ENCODE measurements at places on chromosomes 1 and 21.

DNA sequence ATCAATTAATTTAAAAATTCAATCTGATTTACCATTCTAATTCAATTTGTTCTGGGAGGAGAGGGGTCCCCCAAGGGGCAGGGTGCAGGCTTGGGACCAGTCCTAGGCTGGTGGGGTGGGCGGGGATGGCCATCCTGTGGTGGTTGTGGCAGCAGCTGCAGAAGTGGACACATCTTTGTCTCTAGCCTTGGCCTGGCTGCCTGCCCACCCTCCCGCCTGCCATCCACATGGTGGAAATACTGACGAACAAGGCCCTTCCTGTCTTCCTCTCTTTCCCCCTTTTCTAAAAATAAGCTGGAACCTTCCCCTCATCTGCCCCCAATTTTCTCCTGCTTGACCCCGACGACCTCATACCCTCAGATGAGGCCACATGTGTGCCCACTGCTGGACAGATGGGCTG lies 130.9 kb downstream of the FOXD2 start:
- DNase-seq = no peak

DNA sequence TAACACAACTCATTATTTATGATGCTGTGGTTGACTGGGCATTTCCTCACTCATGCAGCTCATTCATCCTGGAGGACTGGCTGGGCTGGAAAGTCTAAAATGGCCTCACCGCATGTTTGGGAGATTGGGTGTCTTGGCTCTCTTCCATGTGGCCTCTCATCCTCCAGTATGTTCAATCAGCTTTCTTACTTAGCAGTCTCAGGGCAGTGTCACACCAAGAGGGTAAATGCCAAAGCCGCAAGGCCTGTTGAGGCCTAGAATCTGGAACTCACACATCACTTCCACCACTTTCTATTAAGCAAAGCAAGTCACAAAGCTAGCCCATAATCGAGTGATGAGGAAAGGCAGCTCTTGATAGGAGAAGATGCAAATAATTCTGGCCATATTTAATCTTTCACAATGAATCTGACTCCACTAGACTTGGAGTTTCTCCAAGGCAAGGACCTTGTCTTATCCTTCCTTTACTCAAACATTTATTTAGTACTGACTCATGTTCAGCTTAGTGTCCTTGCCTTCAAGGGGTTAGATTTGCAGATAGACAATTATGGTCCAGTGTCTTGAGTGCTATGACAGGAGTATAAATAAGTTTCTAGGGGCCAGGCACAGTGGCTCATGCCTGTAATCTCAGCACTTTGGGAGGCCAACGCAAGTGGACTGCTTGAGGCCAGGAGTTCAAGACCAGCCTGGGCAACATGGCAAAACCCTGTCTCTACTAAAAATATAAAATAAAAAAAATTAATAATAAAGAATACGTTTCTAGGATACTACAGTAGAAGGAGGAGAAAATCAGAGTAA lies 45.1 kb downstream of the TMEM53 start:
- peak; percentile 89 for DNase-seq

DNA sequence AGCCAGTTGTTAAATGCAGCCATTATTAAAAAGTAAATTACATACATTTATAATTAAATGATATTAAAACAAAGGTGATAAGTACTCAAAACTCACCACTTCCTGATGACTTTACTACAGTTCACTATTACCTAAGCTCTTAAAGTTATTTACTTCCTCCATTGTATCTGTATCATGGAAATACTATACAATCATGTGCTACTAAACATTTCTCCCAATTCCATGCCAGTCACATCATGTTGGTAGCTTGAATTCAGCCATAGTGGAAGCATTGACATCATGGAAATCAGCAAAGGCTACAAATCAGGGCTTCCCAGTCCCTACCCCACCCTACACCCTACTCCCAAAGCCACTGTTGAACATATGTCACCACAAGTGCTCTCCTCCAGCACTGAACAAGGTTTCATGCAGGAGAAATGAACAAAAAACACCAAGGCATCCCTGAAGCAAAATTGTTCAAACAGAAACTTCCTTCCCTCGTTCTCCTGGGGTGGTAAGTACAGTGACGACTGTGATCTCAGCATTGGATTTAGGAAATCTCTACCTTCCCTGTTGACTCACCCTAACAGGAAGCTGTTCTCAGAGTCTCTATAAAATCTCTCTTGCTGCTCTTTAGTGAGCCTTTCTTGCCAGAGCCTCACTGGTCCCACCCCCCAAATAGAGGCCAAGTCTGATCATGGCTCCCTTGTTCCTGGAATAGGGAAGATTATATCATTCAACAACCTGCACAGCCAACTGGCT lies 12.7 kb downstream of the VSIG8 start:
- DNase-seq = no peak

DNA sequence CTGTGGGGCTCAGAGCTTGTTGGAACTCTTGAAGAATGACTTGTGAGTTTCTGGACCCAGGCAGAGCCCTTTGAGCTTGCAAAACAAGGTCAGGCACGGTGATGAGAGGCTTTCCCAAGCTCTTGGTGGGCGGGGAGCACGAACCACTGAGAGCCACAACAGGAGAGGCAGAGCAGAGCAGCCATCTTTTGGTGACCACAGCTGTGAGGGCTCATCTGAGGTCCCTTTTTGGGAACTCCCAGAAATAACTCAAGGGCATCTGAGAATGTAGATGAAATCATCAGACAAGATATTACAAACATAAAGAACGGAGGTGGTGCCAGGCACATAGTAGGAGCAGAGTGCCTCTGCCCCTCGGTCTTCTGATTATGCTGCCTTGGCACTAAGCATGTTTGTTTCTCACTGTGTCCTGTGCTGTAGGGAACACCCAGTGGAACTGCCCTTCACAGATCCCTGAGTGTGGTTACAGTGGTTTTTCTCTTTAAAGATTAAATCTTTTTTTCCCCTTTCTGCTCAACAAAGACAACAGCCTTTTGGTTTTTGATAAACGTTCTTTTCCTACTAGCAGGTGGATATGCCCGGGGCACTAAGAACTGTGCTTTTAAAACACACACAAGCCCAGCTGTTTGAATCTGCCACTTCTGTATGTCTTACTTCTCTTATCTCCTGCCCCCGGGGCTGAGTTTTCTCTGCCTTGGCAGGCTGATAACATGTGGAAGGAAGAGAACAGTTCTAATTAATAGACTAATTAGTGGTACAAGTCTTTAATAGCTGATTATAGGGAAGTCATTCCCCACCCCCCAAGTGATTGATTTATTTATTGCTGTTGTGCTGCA lies 37.7 kb downstream of the CD34 start:
- DNase-seq = no peak

DNA sequence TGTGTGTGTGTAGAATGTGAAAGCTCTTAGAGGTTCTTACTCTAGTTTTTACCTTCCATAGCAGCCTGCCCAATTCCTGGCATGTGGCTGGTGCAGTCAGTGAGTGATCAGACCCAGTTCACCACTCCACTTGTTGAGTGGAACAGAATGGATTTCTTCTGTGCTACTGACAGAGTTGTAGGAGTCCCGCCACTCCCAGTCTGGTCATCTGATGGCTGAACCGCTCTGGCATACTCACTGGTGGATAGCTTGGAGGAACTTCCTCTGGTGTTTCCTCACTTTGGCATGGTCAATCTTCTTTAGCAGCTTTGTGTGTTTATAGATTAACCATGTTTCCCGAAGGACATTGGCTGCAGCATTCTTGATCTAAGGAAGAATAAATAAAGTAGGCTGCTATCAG lies 106.7 kb upstream of the ADAR start:
- DNase-seq = no peak

DNA sequence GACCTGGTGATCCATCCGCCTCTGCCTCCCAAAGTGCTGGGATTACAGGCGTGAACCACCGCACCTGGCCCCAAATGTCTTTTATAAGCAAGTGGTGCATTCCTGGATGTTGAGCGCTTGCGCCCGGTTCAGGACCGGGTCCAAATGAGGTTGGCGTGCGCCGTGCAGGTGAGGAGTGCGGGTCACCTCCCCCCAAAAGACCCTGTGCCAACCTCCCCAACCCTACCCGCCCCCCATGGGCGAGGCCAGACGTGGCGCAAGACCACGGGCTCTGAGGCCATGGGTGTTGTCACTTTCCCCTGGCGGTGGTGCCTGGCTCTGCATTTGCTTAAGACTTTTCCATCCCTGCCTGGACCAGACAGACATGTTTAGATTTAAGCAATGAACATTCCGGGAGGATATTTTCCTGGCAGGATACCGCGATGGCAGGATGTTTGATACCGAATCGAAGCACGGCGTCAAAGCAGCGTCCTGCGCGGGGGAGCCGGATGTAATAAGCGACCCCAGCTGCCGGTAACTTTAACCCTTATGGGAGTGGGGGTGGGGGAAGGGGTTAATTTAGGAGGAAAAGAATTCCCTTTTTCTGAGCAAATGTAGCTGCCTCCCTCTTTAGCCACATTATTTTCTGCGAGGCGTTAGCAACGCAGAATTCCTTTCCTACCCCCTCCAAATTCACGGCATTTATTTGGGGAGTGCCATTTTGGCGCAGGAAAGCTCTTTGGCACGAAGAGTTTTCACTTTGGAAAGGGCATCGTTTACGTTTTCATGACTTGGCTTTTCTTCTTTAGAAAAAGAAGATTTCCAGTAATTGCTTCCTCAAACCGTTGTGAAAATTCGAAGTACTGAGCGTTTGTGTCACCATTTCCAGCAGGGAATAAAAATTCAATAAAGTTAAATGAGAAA lies 27.8 kb upstream of the RNF187 start:
- DNase-seq = peak; percentile 14

- DNase-seq = no peak
Measured at GRCh38 chr1:169240449-169241232, 127.0 kb downstream of the NME7 start.

GRCh38 chr1:44705470-44705869 lies 25.5 kb downstream of the RNU5D-1 start:
- no peak for DNase-seq

- no peak for DNase-seq
Measured at GRCh38 chr1:159009287-159009686, 420 bp upstream of the IFI16 start.

DNA sequence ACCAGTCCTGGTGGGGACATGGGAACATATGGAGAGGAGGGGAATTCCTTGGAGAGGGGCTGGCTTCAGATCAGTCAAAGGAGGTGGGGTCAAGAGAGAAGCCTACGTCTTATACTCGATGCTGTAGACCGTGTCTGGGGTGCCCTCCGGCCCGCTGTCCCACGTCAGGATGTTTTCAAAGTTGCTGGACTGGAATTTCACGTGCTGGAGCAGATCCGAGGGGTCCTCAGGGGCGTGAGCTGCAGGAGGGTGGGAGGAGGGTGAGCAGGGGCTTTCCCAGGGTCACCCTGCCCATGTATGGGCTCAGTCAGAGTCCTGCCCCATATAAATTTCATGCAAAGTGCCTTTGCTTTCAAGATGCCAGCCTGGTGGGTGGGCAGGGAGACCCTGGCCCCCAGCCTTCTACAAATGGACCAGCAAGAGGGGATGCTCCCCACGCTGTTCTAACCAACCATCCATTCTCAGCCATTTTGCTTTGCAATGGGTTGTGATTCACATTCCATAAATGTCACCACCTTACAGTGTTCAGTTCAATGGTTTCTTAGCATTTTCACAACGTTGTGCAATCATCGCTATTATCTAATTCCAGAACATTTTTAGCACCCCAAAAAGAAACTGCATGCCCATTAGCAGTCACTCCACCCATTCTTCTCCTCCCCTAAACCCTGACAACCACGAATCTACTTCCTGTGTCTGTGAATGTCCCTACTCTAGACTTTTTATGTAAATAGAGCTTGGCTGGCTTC lies 4.3 kb downstream of the IL22RA1 start:
- DNase-seq = no peak

GRCh38 chr1:30514137-30514654 lies 209.2 kb downstream of the MATN1 start:
- no peak for DNase-seq

- no peak for DNase-seq
Measured at GRCh38 chr21:44300262-44300959, 558 bp downstream of the PFKL start.

GRCh38 chr21:33869873-33870272 lies 45.7 kb downstream of the ATP5PO start:
- DNase-seq = no peak

- no peak for DNase-seq
Measured at GRCh38 chr1:99675994-99676393, 30.1 kb downstream of the PALMD start.

GRCh38 chr1:53652441-53653199 lies 86.3 kb downstream of the GLIS1 start:
- DNase-seq = no peak

- DNase-seq = no peak
Measured at GRCh38 chr1:201026836-201027235, 3.3 kb upstream of the KIF21B start.

GRCh38 chr1:119266386-119266785 lies 102.2 kb upstream of the HAO2 start:
- no peak for DNase-seq

GRCh38 chr21:45047257-45047656 lies 27.1 kb upstream of the ADARB1 start:
- DNase-seq = no peak

DNA sequence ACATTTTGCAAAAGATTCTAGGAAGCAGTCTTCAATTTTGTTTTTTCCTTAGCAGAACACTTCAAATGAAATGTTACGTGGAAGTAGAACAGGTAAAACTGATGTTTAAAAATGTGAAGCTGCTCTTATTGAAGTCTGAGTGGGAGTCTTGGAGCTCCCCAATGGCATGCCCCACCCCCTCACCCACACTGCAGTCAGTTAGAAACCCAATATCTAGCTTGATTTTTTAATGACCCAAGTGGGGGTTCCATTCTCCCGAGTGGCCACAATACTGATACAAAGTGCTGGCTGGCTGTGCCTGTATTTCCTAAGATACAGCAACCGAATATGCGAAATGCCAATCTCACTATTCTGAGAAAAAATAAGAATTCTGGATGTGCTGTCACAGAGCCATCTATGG lies 31.3 kb downstream of the GPR3 start:
- no peak for DNase-seq

DNA sequence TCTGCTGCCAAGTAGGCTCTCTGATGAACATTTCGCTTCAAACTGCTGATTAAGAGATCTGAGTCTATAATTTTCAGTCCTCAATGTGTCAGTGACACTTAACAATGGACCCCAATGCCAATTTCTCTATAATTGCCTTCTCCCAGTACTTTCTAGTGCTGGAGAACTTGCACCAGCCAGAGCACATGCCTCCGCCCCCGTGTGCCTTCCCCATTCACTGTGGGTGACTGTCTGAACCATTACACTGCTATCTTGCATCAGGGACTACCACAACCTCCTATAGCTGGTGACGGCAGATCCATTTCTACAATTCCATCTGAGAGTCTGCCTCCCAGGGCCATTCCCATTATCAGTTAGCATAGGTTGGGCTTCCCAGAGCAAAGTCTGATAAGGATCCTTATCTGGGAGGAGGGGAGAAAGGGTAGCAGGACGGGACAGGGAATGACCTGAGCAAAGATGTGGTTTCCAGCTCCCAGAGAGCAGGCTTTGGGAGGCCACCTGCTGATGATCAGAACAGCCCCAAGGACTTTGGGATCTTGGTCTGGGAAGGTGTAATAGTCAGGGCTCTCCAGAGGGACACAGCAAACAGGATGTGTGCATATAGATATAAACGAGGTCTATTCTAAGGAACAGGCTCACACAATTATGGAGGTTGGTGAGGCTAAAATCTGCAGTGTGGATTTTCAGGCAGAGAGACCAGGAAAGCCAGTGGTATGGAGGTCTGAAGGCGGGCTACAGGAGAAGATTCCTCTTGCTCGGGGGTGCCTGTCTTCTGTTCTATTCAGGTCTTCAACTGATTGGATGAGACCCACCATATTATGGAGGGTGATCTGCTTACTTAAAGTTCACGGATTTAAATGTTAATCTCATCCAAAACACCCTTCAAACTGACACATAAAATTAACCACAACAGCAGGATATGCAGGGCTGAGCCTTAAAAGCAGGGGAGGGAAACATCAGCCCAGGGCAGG lies 238.2 kb downstream of the PTPRU start:
- no peak for DNase-seq

Data from BJ (cell line).